NCI-H345 (cell line): ENCODE measurements at places on chromosomes 3 and 15.
A peak's percentile ranks its signal among the peaks of the same experiment; 100 is the strongest.

DNA sequence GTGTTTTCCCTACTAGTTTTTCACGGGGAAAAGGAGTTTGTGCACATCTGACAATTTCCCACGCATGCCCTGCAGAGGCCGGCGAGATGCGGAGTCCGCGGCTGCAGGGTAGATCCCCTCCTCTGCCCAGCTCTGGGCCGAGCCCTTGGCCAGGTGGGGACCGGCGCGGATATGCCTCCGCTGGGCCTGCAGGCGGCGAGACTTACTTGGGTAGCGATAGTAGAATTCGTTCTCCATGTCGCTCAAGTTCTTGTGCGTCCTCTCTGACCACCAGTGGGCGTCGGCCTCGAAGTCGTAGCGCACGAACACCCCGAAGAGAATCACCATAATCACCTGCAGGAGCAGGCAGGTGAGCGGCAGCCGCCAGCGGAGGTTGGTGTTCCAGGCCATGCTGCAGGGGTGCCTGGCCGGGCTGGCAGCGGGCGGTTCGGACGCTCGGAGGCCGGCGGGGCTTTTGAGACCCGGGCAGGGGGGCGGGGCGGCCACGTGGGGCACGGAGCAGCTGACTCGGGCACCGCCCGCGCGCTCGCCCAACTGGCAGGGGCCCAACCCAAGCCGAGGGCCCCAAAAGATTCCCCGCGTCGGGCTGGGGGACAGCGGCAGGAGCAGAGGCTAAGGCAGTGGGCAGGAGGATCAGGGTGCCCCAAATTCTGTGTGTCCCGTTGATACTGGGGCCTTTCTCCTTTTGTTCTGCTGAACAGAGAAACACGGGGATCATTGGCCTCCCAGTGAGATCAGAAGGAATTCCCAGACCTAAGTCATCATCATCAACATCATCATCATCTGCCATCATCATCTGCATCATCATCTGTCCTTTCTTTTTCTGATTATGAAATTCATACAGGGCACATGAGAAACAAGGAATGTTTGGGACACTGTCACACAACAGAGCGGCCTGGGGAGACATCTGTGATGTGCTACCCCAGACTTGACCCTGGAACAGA, at the start of gene RHCG:
Gene RHCG, minus strand, starts transcription at position 429 of the 944 bp plus-strand sequence. Its CDS starts 39 bp downstream, at position 390.
- DNase-seq: peak; percentile 19

- no peak for DNase-seq
Observed at GRCh38 chr3:72234391-72234790, 449.4 kb upstream of the PROK2 start.

- peak; percentile 12 for DNase-seq
Observed at GRCh38 chr3:65672871-65673815, 365.6 kb downstream of the MAGI1 start.

GRCh38 chr3:2655229-2655701, 454.9 kb downstream of the IL5RA start:
- DNase-seq: no peak

DNA sequence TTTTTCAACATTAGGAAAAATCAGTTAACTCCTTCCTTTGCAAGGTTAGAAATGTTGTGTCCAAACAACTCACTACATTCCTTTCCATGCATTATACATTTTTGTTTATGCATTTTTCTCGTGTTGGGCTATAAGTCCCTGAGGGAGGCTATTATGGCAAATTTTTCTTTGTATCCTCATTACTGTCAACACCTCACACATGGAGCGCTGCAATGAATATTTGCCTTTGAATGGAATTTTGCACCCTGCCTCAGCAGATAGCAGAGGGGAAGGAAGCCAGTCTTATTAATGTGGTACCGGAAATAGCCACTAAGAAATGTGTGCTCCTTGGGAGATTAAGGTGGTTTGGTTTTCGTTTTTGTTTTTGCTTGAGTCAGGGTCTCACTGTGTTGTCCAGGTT, 134.7 kb downstream of the THSD4 start:
- no peak for DNase-seq

DNA sequence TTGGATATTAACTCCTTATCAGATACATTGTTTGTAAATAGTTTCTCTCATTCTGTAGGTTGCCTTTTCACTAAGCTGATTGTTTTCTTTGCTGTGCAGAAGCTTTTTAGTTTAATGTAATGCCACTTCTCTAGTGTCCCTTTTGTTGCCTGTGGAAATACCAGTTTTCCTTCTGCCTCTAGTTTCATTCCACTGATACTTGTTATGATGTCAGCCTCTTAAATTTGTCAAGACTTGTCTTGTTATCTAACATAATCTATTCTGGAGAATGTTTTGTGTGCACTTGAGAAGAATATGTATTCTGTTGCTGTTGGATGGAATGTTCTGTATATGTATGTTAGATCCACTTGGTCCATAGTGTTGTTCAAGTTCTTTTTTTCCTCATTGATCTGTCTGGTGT, 18.0 kb upstream of the CEP152 start:
- no peak for DNase-seq

GRCh38 chr3:71710906-71711494, 14.2 kb downstream of the EIF4E3 start:
- peak; percentile 48 for DNase-seq

DNA sequence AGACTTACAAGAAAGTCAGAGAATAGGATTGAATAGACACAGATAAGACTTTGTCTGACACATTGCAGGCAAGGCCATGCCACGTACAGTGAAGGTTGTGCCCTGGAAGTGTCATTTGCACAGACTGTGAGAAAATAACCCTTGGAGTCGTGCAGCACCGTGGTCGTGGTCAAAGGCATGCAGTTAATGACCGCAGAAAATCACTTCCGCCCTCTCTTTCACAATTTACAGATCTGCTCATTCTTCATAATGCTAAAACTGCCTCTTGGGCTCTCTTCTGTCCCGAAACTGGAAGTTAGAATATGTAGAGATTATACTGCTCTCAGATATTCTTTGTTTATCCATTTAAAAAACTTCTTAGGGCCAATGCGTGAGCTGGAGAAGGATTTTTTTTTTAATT, 73.2 kb upstream of the CTXND1 start:
- DNase-seq: no peak

DNA sequence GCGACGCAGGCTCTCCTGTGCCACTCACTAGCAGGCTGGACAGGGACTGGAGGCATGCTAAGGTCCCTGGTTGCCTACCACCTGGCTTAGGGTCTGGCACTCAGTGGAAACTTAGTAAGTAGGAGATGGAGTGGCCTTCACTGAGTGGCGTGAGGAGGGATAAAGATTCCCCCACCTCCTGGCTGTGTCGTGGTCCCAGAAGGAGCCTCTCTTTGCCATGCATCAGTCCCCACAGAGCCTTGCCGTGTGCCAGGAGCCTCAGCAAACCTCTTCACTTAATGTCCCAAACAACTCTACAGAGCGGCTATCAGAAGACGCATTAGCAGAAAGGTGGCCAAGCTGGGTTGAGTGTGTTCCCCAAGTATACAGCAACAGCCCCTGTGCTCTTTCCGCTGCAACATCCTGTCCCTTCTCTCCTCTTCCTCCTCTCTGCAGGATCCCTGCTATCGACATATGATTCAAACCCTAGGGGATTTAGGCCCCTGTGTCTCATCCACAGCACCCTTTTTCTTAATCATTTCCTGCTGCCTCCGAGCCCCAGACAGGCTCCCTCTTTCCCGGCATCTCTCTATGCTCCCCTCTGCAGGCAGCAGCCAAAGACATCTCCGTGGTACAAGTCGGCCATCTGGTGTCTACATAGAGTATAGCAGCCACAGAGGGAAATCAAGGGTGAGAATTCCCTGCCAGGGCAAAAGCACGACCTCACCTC, 66.7 kb downstream of the SLC6A1 start:
- DNase-seq: peak; percentile 59

- no peak for DNase-seq
Observed at GRCh38 chr15:89680282-89680873, 1.2 kb upstream of the PLIN1 start.

DNA sequence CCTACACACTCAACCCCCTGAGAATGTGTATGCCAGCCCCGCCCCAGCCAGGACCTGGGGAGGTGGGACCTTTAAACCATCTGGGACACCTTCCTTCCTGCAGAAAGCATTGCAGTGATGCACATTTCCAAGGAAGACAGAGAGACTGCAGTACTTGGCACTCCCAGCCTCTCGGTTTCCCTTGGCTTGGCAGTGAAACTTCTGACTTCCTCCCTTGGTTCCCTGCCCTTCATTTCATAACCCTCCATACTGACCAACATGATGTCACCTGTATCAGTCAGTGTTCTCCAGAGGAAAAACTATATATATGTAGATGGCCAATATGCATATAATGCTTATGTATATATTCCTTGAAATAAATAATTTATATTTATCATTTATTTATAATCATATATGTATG, 103.2 kb downstream of the SST start:
- no peak for DNase-seq

DNA sequence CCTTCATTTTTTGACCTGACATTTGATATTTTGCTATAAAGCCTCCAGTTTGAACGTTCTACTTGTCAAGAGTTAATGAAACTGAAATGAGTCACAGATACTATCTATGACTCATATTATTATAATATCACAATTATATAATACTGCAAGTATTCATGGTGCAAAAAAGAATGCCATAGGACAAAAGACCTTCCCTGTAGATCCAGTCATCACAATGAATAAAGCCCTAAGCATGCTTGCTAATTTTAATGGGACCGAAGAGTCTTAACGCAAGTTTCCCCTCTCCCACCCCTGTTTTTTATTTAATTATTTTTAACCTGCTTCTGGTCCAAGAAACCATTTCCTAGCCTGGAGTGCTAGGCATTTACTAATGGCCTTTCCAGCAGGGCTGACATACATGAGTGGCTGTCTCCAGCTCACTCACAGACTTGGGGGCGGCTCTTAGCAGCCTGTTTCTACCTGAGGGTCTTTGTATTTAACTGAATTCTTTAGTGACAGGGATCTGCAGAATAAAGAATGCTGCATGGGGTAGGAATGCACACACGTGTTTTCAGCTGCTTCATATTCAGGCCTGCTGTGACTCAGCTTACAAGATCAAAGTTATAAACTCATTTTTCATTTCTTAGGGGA, 61.2 kb downstream of the THBS1 start:
- DNase-seq: no peak

GRCh38 chr15:90115783-90116182, 13.5 kb upstream of the IDH2 start:
- DNase-seq: no peak

- no peak for DNase-seq
Observed at GRCh38 chr3:186896875-186897274, 33.5 kb upstream of the ST6GAL1 start.

- DNase-seq: no peak
Observed at GRCh38 chr3:190169877-190170276, 49.2 kb upstream of the P3H2 start.

DNA sequence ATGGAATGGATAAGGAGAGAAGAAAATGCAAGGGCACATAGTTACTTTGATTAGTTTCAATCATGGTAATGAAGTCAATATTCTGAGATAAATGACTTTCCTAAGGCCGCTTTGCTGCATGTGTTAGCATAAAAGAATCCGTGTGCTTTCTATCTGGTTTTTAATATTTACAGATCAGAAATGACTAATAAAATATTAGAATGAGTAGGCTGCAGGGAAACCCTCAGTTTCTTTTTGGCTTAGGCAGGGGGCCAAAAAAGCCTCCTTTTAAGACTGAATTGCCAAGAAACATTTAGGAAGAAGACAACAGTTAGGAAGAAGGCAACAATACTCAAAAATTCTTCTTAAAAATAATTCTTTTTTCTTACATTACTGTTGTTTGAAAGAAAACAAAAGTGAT, 11.6 kb downstream of the NEK11 start:
- DNase-seq: no peak

- DNase-seq: no peak
Observed at GRCh38 chr3:155316426-155316825, 22.9 kb upstream of the STRIT1 start.

DNA sequence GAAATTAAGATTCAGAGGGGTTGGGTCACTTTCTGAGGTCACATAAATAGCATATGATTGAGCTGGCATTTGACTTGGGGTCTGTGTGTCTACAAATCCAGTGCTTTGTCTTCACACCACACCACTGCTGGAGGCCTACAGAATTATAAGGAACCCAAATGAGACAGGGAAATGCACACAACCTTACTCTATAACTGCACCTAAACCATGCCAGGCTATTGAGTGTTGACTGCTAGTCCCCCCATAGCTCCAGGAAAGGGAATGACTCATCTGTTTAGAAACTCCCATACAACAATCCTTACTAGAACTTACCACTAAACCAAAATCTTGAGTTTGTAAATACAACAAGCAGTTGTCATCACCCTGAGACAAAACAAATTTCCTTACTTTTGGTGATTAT, 16.9 kb upstream of the TSC22D2 start:
- DNase-seq: no peak

DNA sequence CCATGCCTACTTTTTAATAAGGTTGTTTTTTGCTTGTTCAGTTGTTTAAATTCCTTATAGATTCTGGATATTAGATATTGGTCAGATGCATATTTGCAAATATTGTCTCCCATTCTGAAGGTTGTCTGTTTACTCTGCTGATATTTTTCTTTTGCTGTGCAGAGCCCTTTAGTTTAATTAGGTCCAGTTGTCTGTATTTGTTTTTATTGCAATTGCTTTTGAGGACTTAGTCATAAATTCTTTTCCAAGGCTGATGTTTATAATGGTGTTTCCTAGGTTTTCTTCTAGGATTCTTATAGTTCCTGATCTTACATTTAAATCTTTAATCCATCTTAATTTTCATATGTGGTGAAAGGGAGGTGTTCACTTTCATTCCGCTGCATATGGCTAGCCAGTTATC, 77.4 kb downstream of the PTPRG start:
- DNase-seq: no peak

- DNase-seq: no peak
Observed at GRCh38 chr3:170865209-170866094, 4.5 kb downstream of the RPL22L1 start.

DNA sequence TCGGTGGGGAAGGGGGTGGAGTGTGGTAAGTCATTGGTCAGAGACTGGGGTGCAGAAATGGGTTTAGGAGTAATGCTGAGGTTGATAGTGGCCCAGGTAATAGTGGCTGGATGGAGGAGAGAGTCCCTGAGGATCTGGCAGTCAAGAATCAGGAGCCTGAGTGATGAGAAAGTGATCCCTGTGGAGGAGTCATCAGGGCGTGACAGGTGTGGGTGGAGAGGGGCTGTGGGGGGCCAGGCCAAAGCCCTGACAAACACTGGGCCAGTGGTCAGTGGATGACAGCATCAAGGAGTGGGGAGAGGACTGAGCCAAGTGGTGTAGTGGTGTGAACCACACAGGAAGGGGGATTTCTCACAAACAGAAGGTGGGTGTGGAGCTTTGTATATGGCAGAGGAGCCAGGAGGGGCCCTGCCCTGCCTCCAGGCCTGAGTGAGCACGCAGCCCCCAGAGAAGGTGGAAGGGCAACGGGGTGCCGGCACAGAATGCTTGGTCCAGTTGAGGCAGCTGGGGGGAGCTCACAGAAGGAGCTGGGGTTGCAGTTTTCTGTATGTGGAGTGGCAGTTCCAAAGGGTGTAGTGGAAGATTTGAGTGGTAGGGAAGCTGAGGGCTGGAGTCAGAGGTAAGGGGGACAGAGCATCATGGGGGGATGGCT, 77.1 kb downstream of the SPSB4 start:
- no peak for DNase-seq

GRCh38 chr3:4935347-4935746, 43.9 kb upstream of the BHLHE40 start:
- no peak for DNase-seq

GRCh38 chr3:113227146-113227545, 15.8 kb downstream of the BOC start:
- DNase-seq: no peak

- DNase-seq: no peak
Observed at GRCh38 chr3:50157827-50158529, 2.9 kb downstream of the SEMA3F start.

GRCh38 chr3:64922213-64922612, 234.4 kb upstream of the ADAMTS9 start:
- no peak for DNase-seq
